CD4-positive, alpha-beta T cell treated with Interferon alpha-2 for 1 hour (primary cell): ENCODE measurements at places on chromosomes 3 and 15.

- DNase-seq = no peak
These were observed 15.6 kb upstream of the MB21D2 start for GRCh38 chr3:192933259-192933658.

- no peak for DNase-seq
These were observed 38.8 kb upstream of the BNC1 start for GRCh38 chr15:83323296-83323711.

DNA sequence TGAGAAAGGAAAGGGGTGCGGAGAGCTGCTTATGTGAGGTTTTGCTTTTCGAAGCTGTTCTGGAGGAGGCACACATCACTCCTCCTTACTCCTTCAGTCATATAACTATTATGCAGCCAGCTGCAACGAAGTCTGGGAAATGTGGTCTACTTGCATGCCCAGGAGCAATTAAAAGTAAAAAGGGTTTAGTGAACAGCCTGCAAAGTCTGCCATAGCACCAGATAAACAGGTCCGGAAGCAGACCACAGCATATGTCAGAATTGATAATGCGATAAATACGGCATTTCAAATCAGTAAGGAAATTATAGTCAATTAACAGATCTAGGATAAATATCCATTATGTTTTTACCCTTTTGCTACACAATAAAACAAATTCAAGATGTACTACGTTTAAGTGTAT is 99.5 kb downstream of the POLR2M start:
- DNase-seq = no peak

GRCh38 chr3:151393146-151393830 is 8.7 kb upstream of the P2RY12 start:
- no peak for DNase-seq

DNA sequence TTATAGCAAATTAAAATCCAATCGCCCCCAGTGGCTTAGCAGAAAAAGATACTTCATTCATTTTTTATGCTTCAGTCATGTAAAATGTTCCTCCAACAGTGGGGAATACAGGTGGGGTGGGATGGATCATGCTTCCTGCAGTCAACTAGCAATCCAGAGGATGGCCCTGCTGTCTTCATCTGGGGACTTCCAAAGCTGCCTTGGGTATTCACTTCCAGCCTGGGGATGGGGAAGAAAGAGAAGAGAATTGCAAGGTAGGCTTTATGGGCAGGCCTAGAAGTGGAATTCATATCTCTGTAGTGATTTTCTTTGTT is 354.8 kb upstream of the SLCO3A1 start:
- no peak for DNase-seq

GRCh38 chr3:52939600-52939999 is 42.3 kb upstream of the STIMATE start:
- no peak for DNase-seq

DNA sequence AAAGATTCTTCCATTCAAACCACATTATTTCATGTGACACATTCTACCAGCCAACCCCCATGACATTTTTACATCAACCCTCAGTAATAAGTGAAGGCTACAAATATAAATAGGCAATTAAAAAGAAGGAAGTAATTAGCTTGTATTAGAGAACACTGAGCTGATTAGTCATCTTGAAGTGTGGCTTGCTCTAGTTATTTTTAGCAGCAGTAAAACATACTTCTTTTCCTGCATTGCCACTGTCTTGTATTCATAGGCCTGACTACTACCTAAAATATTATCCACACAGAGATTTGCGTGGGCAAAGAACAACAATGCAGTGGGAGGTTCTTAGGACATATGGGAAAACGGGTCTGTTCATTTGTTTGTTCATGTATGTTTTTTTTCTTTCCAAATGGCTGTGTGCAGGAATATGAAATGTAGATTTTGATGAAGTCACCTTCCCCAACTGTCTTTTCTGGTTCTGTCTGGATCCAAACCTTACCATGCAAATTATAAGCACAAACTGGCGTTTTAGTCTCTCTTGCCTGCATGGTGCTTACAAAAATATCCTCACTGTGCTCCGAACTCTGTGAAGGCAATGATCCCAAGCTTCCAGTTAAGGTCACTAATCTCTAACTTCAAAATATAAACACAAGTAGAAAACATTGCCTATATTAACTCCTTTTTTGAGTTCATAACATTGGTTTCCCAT is 31.5 kb upstream of the TM4SF4 start:
- DNase-seq = no peak

DNA sequence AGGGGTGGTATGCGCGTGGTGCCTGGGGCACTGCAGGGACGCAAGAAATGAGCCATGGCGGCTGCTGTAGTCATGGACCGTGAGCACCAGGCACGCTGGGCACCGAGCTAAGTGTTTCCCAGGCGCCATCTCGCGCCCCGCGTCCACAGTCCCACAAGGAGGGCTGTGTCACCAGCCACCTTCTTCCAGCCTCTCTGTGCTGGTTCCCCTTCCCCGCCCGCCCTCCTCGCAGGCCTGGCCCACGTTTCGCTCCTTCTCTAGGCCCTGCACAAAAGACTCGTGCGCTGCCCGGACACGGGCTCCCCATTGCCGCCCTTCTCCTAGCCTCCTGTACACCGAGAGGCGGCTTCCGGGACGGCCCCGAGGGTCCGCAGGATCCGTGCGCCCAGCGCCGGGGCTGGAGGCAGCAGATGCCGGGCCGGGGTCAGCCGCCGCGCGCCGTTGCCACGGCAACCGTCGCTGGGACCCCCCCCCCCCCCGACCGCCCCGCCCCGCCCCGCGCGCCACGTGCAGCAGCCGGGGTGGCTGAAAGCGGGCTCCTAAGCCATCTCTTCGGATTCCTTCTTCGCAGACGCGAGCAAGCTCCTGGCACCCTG is 113.4 kb downstream of the SRGAP3 start:
- DNase-seq = no peak

- DNase-seq = no peak
These were observed 281.9 kb downstream of the RAP2B start for GRCh38 chr3:153443961-153444360.
